Kidney tubule cell (primary cell): ENCODE measurements at places on chromosomes 5 and 9.

DNA sequence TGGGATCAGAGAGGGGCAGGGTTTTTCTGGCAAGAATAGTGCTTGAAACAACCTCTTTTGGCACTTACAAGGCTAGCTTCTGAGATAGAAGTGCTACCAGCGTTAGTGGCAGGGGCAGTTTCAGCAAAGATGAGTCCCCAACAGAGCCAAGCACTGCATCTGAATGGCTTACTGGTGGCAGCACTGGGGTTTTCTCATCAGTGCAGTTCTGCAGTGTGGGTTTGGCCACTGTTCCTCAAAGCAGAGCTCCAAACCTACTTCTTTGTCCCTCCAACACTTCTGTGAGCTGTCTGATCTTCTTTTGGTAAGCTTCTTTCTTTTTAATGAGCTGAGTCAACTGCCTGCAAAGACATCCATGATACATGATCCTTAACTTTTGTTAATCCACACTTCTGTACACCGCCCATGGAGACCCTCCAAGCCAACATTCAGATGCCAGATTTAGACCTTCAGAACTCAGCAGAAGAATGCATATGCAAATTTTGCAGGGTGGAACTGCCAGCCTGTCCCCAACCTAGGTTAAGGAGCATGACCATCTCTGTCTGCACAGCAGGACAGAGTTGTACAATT is 29.9 kb upstream of the FSTL4 start:
- no peak for DNase-seq

DNA sequence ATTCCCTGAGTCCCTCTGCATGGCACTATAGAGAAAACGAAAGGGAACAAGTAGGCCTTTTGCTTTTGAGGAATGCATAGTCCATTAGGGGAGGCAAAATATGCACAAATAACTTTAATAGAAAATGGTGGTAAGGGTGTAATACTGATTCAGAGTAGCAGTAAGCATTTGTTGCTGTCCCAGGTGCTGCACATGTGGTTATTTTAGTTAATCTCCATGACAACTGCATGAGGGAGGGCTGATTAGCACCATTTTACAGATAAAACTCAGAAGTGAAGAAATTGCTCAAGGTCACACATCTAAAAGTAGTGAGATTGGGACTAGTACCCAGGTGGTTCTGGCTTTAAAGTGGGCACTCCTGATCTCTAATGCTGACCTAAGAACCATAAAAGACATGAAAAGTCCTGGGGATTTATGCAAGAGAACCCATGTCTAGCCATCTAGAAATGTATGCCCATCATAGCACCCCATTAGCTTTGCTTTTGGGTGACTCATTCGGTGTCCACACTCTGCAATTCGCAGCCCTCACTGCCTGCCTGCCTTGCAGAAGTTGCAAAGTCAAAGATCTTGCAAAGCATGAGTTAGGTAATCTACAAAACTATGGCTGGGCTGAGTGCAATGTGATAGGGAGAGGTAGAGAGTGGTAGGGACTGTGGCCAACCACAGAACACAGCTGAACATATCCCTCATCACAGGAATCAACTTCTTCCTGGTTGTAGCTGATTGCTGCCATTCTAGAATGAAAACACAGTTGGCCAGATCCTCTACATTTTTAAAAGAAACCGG is 195.2 kb downstream of the PTTG1 start:
- no peak for DNase-seq

GRCh38 chr9:107273634-107274033 is 9.4 kb upstream of the RAD23B start:
- no peak for DNase-seq

GRCh38 chr9:135478829-135479468 is 633 bp upstream of the PPP1R26 start:
- peak; percentile 53 for DNase-seq

GRCh38 chr5:126544087-126544740 is 50.8 kb downstream of the ALDH7A1 start:
- DNase-seq: peak; percentile 56

DNA sequence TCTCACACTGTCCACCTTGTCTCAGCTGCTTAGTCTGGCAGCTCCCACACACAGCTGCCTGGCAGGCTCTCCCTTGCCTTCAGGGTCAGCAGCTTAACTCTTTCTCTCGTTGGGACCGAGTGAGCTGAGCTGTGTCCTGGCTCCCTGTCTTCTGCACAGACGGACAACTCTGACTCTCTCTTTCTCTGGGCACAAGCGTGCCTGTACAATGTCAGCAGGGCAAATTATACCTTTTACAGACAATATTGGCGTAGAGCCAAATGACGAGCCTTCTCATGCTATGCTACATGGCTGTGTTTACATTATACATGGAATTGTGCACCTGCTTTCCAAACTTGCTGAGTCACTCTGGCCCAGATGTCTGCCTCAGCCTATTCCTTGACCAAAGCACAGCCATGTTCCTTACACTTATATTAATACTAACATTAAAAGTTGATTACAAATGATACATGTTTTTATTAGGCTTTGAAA is 188.6 kb downstream of the CYLC2 start:
- peak; percentile 1 for DNase-seq

GRCh38 chr5:73136055-73136562 is 15.7 kb downstream of the TMEM171 start:
- peak; percentile 84 for DNase-seq

- DNase-seq: no peak
Measured at GRCh38 chr9:114086009-114086408, 7.9 kb upstream of the AMBP start.

DNA sequence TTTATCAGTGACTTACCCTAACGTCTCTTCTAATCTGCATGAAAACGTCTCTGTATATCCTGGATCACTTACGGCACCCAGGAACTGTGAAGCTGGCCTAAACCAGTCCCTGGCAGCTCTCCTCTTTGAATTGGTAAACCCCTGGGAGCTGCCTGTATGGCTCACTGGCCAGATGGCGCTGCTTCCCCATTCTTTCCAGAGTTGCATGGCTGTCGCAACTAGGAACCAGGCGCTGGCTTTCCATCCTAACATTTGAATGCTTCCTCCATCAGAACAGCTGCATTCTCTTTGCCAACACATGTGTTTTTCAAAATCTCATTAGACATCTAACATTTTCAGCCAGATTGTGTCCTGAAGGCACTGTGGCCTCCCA is 8.0 kb upstream of the PCA3 start:
- DNase-seq: peak; percentile 44

DNA sequence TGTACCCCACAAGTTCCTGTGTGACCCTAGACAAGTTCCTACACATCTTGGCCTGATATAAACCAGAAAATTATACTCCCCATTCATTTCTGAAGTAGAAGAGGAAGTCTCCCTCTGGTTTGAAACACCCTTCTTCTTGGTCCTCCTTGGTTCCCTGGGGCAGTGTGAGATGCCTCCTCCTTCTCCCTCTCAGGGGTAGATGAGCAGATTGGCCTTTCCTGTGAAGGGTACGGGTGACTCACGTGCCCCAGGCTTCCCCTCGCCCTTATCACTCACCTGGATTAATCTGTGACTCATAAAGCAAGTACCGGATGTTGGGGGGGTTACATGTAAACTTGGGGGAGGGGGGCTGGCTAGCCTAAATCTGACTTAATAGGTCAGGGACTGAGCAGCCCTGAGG is 11.1 kb upstream of the AQP3 start:
- DNase-seq: peak; percentile 88

DNA sequence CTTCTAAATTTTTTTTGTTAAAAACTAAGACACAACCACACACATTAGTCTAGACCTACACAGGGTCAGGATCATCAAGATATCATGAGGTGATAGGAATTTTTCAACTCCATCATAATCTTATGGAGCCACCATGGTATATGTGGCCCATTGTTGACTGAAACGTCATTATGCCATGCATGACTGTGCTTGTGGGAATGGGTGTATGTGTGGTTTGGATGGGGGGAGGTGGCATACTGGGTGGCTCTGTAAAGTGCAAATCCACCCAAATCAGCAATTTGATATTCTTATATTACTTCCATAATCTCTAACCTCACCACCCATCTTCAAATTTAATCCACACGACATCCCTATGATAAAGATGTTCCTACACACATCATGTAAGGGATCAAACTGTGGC is 21.0 kb downstream of the ADRB2 start:
- no peak for DNase-seq

DNA sequence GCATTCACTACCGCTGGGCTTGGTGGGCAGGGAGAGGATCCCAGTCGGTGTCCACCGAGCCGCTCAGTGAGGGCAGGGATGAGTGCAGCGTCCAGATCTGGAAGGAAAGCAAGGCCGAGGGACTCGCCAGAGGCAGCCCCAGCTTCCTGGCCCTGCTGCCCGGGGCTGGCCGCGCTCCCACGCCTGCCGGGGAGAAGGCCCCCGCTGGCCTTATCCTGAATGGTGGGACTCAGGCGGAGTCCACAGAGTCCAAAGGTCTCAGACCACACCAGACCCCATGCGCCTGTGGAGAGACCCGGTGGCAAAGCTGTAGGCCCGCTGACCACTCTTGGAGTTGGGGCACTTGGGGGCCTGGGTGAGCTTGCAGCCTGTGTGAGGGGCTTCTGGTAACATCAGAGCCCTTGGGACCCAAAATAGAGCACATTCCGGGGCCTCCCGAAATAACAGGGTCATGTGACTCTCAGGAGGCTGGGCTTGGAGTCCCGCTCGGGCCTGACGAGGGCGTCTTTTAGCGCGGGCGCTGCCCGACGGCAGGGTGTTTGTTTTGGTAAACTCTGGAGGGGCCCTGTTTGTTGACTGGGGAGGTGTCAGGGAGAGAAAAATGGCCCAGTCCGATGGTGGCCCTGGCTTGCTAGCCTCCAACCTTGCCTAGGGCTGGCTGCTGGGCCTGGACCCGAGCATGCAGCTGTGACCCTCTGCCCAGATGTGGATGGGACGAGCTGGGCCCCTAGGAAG is 2.8 kb downstream of the RXRA start:
- DNase-seq: no peak

DNA sequence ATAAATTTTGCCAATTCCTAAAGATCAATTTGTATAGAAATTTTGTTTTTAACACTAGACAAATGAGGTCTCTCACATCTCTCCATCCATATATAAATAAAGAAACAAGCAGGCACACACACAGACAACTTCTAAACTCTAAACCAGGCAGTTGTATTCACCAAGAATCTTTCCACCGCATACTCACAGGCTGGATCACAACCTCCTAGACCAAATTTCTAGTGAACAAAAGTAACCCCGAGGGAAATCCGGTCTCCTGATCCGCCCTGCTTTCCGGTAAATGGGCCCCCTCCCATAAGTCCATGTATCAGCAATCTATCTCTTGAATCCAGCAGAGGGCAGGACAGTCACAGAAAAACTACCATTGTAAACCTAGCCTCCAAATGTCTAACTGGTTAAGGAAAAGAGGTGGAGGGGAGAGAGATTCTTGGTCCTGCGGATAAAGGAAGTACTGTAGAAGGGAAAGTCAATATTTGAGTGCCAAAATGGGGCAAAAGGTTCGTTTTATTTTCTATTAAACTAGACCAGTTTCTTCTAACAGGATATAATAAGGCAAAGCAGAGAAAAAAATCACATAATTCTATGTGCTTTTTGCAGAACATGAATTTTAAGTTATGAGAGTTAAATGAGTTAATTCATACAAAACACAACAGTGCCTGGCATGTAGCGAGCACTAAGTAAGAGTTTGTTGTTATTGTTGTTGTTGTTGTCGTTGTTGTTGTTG is 4.8 kb upstream of the SMU1 start:
- DNase-seq: peak; percentile 87

DNA sequence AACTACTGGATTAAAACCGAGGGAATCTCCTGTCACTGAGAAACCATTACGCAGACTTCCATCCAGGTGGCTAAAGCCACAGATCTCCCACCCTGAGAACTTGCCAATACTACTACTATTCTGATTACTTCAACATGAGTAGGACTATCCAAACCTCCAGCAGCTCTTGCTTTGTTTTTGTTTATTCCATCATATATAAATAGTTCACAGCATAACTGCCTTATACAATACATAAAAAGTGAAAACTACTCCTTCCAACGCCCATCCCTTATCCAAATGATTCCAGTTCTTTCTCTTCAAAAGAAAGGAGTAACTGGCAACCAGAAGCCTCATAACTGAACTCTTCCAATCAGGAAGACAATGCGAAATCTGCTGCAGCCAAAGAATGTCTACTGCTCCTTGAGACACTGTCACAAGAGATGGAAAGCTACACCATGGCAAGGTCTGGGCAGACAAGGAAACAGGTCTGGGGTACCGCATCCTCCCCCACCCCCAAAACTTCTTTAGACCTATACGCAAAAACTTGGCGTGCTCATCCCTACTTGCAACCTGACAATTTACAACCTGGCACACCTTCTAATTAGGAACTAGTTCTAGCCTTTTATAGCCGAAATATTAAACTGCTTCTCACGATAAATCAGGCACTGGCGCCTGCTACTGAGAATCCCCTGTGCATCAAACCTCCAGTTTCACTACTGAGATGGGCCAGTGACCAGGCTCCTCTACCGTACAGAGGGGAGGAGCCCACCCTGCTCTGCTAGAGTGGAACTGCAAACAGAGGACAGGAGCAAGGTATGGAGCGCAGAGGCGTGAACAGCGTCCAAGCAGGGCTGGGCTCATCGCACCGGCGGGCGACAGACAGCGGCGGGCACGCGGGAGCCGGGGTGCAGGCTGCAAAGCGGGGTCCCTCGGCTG is 986 bp downstream of the PLPP1 start:
- DNase-seq: peak; percentile 69

- no peak for DNase-seq
Measured at GRCh38 chr5:142141463-142141862, 32.9 kb downstream of the NDFIP1 start.

DNA sequence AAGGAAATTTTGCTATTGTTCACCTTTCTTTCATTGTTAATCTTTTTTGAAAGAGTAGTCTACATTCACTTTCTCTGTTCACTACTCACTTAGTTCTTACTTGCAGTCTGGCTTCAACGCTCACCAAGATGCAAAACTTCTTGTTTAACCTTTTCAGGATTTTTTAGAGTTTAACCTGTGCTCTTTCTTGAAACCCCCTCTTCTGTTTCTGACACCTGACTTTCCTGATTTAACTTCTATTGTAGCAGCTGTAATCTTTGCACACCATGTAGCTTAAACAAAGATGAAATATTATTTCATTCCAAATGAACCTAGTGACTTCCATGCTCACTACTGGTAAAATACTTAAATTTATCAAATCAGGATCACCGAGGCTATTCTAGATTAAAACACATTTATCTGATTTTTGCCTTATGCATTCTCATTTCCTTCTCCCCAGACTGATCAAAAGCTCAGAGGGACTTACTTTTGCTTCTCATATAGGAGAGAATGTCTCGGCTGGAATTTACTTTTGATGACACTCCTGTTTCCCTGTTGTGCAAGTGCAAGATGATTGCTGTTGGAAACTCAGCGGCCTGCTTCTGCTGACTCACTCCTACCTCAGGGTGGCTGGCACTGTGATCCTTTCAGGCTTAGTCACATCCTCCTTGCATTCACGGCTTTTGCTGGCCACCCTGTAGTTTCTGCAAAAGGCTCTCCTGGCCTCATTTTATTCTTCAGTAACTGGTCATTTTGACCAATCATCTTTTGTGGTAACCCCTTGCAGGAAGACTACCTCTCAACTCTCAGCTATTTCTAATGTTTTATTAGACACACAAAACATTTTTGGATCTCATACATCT is 109.3 kb upstream of the IFNE start:
- DNase-seq: peak; percentile 99

- no peak for DNase-seq
Measured at GRCh38 chr9:96073531-96074480, 198.3 kb downstream of the ERCC6L2 start.

GRCh38 chr9:114507726-114508125 is 2.5 kb upstream of the WHRN start:
- peak; percentile 59 for DNase-seq

- DNase-seq: no peak
Measured at GRCh38 chr5:1032011-1032410, 23.4 kb downstream of the NKD2 start.

- DNase-seq: peak; percentile 40
Measured at GRCh38 chr9:123637945-123638634, 282.1 kb downstream of the CRB2 start.
